Thoracic aorta endothelial cell (primary cell): ENCODE measurements at places on chromosomes 6 and 20. TPM values are rescaled to one million over a fixed set of nuclear protein-coding genes. Genes with fewer than 3 reads are reported as not detected.

Gene ARFGEF3
- total RNA-seq, result 10.6 and 16.2 TPM in 2 replicates

Gene C6orf47
- total RNA-seq, result 11.8 and 12.0 TPM in 2 replicates

Gene CST4
- not detected in 2 replicates for total RNA-seq

Gene LAMA2
- total RNA-seq, result 3.9 and 5.8 TPM in 2 replicates

Gene XKR7
- not detected in 2 replicates for total RNA-seq

Gene HLA-DRB1
- 0.93 TPM in 1 of 2 replicates, not detected in the other for total RNA-seq
